ENCODE measurements at places on chromosomes 12 and 14. TPM values are rescaled to one million over a fixed set of nuclear protein-coding genes. Genes with fewer than 3 reads are reported as not detected.

- peak; percentile 46 for DNase-seq
Observed at GRCh38 chr14:97777622-97778355, 980.6 kb downstream of the VRK1 start.

- no peak for DNase-seq
Observed at GRCh38 chr12:22722779-22723178, 97.8 kb downstream of the ETNK1 start.

The HHIPL1 gene
- total RNA-seq, result 0.07 TPM

GRCh38 chr12:75850721-75851462 lies 180.7 kb downstream of the PHLDA1 start:
- no peak for DNase-seq

DNA sequence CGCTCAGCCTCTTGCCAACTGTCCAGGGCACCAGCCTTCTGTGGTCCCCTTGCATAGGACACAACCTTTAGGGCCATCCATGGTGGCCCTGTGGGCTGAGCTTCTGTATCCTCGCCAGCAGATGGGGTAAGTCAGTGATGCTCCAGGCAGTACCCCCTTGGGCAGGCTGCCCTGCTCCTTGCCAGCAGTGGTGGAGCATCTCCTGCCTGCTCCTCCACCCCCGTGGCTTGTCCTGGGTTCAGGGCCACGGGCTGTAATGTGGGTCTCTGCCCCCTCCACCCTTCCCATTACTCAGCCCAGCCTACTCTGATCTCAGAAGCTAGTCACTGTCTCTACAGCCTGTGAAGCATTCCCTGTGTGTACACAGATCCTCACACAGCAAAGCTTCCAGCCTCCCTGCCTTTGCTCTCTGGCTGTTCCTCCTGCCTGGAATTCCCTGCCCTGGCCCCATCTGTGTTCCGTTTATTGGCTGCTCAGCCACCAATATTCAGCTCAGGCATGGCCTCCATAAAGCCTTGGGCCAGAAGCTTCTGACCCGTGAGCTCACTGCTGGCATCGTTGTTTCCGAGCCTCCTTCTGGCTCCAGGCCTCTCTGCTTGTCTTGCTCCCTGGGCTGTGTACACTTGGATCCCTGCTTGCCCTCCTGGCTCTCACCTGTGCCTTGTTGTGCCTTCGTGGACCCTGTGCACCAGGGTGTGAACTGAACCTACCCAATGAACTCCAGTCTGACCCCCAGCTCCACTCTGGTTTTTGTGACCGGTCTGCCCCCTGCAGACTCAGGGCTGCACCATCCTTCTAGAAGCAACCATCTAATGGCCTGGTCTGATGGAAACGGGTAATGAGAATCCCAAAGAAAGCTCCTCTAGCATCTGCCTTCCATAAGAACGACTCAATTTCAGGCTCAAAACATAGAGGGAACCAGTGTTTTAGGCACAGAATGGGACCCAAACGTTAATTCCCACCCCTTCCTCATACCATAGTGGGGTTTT lies 177.0 kb upstream of the PRMT8 start:
- DNase-seq, result peak; percentile 74

The CRIP1 gene
- total RNA-seq, result 140 TPM

The DDN gene
- 9.6 TPM for total RNA-seq

DNA sequence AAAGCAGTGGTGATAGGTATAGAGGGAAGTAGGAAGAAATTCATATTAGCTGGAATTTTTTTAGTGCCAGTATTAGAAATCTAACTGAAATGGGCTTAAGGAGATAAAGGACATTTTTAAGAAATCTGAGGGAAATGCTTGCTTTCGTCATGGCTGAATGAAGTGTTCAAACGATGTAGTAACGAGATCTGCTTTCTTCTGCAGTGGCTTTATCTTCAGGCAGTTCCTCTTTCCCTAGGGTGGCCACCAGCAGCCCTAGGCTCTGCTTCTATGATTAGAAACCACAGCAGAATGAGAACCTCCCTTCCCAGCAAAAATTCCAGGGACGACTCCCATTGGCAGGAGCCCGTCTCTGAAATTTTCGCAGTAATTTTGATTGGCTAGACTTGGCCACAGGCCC lies 163.9 kb upstream of the FRMD6 start:
- no peak for DNase-seq

The DYNC1H1 gene
- total RNA-seq, result 340 TPM

DNA sequence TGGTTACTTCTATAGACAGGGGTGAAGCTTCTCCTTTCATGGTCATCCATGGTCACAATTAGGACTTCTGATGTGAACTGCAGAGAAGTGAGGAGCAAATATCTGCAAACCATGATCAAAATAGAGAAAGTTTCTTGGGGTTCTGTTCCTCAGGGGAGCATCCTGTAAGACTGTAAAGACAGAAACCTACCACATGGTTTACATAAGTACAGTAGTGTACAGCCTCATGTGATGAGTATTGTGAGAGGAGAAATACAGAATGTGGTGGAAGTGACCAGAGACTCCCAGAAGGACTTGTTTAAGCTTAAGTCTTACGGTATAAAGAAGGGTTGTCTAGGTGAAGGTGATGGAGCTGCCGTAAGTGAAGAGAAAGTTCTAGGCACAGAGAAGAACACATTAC lies 484.7 kb downstream of the LRIG3 start:
- DNase-seq, result no peak

The KLRC4 gene
- total RNA-seq, result not detected

DNA sequence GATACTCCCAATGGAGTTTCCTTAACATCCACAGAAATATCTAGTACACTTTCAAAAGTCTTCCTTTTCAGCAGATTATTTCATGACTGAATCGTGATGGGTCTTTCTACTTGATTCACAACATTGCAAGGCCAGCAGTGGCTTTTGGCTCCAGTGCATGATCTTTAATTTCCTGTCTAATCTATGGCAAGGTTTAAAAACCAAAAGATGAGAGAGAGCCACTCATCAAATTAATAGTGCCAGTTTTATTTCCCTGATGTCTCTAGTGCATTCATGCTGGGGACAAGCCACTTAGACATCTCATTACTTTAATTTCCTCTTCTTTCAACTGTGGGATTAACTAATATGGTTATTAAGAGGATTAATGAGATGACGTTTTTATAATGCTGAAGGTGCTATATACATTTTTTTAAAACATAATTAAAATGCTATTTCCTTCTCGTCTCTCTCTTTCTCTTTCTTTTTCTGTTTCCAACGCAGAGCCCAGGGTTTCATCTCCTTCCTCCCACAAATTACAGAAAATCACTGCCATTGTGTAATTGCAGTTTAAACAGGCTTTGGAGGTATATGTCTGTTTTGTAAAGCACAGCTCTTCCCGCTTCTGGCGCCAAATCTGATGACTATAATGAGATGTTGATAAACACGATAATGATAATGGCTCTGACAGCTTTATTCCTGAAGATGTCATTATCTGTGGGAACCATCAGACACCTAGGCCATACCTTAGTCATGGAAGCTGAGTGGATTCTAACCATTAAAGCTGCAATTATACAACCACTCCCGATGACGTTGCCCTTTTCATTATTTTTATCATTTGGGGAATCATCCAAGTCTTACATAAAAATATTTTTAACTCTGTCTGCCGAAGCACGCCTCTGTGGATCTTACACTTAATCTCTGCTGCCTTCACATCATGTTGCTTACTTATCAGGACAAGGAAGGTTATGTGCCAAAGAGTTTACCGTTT lies 103.1 kb upstream of the PPM1H start:
- DNase-seq, result no peak

All from Karpas-422 (cell line).